ENCODE measurements at places on chromosomes 12 and 14.

DNA sequence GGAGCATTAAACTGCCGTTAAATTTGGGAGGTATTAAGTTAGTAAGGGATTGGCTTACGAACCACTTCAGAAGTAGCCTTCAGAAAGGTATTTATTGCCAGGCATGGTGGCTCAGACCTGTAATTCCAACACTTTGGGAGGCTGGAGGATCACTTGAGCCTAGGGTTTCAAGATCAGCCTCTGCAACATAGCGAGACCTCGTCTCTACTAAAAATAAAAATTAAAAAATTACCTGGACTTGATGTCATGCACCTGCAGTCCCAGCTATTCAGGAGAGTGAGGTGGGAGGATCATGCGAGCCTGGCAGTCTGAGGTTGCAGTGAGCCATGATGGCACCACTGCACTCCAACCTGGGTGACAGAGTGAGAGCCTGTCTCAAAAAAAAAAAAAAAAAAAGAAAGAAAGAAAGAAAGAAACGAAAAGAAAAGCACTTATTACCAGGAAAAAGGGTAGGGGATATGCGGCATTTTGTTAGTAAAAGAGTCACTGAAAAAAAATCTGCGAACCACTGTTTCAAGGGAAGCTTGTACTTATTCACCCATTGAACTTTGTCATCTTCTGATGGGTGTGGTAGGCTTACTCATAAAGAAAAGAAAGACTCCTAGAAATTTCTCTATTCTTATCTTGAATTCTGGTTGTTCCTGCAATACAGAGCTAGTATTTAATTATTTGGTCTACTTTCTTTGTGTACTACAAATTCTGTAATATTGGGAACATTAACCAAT, 33.6 kb upstream of the PLEKHA5 start:
- DNase-seq, result no peak

DNA sequence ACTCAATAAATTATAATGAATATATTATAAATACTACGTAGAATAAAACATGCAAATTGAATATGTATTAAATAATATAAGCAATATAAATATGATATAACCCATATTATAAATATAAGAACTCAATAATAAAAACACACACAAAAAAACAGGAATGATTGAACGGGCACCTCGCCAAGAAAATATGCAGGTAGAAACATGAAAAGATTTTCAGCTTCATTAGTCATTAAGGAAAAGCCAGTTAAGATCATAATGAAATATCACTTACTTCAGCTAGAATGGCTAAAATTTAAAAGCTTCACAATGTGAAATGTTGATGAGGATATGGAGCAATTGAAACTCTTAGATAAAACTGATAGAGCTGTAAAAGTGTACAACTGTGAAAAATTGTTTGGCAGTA, 17.8 kb upstream of the SEL1L start:
- no peak for DNase-seq

DNA sequence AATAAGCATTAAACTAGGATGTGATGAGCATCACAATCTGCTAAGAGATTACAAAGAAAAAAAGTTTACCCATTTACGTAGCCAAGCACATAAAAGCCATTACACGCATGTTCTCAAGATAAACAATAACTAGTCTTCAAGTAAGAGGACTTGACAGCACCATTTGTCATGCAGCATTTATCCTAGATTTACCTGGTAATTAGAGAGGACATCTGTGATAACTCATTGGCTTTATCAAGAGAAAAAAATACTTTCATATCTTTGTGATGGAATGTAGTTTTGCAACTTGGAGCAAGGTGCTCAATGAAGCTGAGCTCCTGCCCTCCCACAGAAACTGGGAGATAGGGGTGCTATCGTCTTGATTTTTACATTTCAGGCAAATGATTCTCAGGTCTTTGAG, 1023.7 kb downstream of the FSCB start:
- DNase-seq, result no peak

GRCh38 chr14:100735271-100735670, 8.6 kb downstream of the DLK1 start:
- no peak for DNase-seq

DNA sequence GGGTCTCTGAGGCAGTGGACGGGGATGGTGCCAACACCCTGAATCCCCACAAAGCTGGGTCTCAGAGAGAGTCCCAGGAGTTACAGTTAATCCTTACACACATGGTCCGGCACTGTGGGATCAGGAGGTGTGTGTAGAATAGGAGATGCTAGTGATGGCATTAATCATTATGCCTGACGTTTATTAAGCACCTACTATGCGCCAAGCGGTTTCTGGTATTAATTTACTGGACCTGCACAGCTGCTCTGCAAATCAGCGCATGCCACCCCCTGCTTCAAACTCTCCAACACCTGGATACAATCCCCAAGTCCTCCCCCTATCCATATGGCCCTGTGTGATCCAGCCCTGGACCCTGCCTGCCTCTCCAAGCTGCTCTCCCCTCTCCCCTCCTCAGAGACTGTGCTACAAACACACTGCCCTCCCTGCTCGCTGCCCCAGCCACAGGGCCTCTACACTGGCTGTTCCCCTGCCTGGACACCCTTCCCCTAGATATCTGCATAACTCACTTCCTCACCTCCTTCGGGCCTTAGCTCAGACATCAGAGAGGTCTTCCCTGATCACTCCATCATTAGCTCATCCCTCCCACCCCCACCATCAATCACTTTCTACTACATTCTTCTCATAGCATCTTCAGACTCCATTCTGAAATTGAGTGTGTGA, 86.0 kb downstream of the RFLNA start:
- DNase-seq, result no peak

GRCh38 chr12:53652366-53652765, 23.5 kb downstream of the ATP5MC2 start:
- DNase-seq, result no peak

Measured in DMS 273 treated with DMSO at 0.1 percent for 48 hours (cell line).